ENCODE measurements at places on chromosomes 12 and 14.

GRCh38 chr14:74464785-74465184 is 28.3 kb downstream of the NPC2 start:
- no peak for DNase-seq

- DNase-seq: no peak
Observed at GRCh38 chr14:59262717-59263454, 74.4 kb downstream of the DAAM1 start.

DNA sequence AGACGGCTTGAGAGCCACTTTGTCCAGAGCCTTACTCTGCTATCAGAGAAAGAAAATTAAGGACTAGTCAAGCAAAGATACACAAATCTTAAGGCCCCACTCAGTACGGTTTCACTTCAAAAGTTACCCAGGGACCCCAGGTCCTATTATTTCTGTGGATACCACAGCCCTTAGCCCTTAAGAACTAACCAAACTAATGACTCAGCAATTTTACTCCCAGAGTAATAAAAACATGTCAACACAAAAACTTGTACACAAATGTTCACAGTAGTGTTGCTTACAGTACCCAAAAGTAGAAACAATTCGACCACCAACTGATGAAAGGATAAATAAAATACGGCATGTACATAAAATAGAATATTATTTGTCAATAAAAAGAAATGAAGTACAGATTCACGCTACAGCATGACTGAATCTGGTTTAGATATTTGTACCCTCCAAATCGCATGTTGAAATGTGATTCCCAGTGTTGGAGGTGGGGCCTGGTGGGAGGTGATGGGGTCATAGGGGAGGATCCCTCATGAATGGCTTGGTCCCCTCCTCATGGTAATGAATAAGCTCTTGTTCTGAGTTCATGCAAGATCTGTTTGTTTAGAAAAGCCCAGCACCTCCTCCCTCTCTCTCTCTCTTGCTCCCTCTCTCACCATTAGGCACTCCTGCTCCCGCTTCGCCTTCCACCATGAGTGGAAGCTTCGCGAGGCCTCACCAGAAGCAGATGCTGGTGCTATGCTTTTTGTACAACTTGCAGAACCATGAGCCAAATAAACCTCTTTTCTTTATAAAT is 30.5 kb downstream of the AREL1 start:
- DNase-seq: no peak

DNA sequence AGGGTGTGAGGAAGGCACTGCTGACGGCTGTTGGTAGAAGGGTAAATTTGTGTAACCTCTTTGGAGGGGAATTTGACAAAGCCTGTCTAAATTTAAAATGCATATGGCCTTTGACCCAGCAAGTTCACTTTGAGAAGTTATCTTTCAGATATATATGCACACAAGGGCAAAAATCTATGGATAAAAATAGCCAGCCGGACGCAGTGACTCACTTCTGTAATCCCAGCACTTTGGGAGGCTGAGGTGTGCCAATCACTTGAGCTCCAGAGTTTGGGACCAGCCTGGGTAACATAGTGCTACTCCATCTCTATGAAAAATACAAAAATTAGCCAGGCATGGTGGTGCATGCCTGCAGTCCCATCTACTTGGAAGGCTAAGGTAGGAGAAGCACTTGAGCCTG is 13.4 kb downstream of the UBC start:
- no peak for DNase-seq

- DNase-seq: no peak
Observed at GRCh38 chr12:13127444-13127843, 24.0 kb upstream of the GSG1 start.

DNA sequence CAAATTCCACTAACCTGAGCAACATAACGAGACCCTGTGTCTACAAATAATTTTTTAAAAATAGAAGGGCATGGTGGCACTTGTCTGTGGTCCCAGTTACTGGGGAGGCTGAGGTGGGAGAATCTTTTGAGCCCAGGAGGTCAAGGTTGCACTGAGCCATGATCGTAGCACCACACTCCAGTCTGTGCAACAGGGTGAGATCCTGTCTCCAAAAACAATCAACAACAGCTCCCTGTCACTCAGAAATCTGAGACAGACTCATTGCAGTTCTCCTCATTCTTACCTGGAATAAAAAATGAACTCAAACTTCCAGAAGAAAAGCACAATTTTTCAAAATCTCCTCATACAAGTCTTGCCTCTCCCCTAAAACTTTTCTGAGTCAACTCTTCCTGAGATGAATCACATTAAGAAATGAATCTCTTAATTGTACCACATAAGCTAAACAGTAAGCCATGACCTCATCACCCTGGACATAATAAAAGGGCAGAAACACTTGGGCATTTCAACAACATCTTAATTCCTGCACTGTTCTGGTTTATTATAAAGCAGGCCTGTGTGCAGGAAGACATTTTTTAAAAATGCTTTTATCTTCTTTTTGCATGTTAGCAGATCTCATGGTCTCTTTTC is 214.3 kb upstream of the CDKN3 start:
- no peak for DNase-seq

GRCh38 chr12:94282675-94283074 is 134.3 kb downstream of the PLXNC1 start:
- DNase-seq: no peak

GRCh38 chr12:120388691-120389481 is 19.9 kb upstream of the MSI1 start:
- DNase-seq: no peak

DNA sequence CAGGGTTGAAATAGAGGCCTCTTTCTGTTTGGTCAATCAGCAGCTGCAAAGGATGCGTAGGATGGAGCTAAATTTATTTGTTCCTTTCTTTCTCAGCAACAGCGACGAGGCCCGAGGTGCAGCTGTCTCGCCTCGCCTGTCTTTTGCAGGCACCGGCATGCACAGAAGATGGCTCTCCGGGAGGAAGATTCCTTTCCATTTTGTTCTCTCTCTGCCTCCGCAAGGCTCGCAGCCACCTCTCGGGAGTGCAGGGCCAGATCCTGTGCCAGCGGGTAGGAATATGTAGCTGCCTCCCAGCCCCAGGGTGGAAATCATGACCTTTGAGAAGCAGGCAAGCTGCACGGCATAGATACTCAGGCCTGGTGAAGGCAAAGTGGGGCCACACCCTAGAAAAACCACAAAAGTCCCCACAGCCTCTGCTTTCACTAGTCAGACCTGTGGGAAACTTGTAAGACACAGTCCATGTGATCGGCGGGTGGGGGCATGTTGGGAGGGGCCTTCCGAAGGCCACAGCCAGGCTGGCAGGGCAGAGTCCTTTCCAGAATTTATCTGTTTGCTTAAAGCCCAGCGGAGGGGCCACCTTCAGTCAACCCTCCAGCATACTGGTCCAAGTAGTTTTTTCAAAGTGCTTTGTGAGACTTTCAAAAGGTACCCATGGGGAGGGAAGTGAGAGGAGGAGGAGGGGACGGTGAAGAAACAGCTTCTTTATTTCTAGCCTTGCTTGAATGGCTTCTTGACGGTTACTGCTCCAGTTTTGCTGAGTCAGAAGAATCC is at the start of gene MAP1LC3B2:
Gene MAP1LC3B2 (plus strand): TSS at position 220 of the 774 bp plus-strand sequence. CDS start 16,562 bp downstream, outside the sequence.
- peak; percentile 10 for DNase-seq

- no peak for DNase-seq
Observed at GRCh38 chr12:131124487-131125280, 171.0 kb downstream of the ADGRD1 start.

GRCh38 chr14:101072531-101072930 is 169.0 kb upstream of the RTL1 start:
- DNase-seq: no peak

GRCh38 chr14:103629503-103630121 is 601 bp downstream of the KLC1 start:
- no peak for DNase-seq

- no peak for DNase-seq
Observed at GRCh38 chr12:131279281-131279921, 325.7 kb downstream of the ADGRD1 start.

DNA sequence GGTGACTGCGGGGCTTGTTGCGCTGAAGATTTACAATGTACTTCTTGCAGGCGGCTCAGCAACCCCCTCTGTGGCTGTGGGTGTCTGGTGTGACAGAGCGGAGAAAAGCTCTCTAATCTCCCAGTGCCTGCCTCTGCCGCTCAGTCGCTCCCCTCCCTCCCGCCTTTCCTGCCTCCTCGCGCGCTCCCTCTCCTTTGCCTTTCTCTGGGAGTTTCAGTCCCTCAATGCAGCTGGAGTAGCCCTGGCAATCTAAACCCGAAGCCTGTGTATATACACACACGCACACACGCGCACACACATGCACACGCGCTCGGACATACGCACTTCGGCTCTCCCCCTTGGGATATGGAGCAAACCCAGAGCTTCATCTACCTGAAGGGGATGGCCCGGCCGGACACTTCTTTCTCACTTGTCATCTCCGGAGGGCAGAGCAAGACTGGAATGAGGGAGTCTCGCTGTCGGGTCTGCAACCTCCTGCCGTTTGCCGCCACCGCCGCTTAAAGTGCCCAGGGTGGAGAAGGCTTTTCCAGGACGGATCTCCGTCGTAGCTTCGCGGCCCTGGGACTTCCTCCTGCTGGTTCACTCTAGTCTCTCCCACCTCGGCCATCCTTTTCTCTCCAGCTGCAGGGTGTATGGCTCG is 599 bp upstream of the TRHDE start:
- no peak for DNase-seq

Measured in activated CD4-positive, CD25-positive, alpha-beta regulatory T cell (primary cell).